ENCODE measurements at places on chromosomes 16 and 17.

DNA sequence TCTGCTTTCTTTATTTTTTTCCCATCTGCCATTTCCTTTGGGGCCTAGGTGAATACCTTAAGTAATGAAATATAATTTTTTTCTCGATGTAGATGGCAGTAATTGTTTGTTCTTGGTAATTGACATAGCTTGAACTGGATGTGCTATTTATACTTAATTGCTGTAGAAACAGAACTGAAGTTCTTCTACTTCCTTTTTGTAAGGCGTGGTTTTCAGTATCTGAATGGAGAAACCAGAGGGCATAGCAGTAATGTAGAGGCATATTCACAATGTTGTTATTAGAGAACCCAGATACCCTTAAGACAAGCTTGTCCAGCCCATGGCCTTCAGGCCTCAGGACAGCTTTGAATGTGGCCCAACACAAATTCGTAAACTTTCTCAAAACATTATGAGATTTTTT lies 16.4 kb downstream of the ATP6V0A1 start:
- no peak for DNase-seq

GRCh38 chr17:55350825-55351205 lies 70.8 kb downstream of the MMD start:
- no peak for DNase-seq

DNA sequence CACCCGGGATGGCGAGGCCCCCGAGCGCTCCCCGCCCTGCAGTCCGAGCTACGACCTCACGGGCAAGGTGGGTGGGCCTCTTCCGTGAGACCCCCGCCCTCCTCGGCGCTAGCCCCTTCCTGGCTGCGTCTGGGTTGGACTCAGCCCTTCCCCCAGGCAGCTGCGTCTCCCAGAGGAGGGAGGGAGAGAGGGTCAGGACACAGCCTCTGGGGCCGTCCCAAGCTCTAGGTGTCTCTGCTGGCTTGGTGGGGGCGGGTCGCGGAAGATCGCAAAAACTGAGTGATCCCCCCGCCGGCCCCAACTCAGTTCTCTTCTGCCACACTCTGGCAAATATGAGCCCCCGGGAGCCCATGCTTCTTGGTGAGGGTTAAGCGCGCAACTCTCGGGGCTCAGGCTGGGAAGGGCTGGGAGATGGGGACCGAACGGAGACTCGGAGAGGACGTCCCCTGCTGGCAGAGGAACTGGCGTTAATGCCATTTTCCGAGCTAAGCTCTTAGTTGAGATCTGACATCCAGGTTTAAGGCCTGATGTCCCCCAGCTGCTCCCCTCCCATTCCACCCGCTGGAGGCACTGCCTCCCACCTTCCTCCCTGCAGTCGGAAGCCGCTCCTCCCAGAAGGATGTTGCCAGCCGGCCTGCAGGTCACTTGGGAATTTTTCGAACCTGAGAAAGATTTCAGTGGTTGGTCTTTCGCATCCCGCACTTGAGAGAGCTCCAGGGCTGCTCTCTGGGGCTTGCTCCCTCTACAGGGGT lies 419 bp downstream of the RAB37 start:
- DNase-seq: no peak

DNA sequence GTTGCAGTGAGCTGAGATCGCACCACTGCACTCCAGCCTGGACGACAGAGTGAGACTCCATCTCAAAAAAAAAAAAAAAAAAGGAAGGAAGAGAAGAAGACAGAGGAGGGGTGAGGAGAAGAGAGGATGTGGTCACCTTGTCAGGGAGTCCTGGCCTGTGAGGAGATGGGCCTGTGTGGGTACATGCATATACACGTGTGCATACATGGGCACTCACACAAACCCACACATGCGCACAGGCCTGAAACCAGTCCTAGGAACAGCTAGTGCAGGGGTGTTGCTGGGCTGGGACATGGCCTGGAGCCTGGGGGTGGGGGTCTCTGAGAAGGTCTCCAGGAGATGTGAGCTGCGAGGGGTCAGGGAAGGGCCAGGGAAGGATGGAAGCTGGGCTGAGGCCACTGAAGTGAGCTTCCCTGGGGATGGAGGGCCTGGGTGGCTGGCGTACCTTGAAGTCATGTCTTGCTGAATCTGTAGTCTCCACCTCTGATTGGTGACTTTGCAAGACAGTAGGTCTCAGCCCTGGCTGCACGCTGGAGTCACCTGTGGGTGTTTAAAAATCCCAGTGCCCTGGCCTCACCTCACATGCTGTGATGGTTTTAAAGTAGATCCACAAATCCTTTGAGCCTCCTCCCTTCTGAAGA lies 72.4 kb downstream of the MRM1 start:
- no peak for DNase-seq

- no peak for DNase-seq
Observed at GRCh38 chr17:6853764-6854442, 22.4 kb upstream of the TEKT1 start.

DNA sequence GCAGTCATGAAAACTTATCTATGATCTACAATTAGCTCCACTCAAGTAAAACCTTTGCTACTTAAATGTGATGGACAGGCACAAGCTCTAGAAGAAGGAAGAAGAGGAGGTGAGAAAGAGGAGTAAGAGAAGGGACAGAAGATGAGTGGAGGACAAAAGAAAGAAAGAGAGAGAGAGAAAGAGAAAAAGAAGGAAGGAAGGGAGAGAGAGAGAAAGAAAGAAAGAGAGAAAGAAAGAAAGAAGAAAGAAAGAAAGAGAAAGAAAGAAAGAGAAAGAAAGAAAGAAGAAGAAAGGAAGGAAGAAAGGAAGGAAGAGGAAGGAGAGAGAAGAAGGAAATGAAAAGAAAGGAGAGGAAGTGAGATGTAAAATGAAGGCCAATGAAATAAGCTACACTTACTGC lies 2.2 kb upstream of the KRTAP9-3 start:
- no peak for DNase-seq

- DNase-seq: no peak
Observed at GRCh38 chr16:17368951-17369350, 101.8 kb downstream of the XYLT1 start.

- peak; percentile 79 for DNase-seq
Observed at GRCh38 chr16:30417529-30418349, 10.3 kb downstream of the ZNF771 start.

DNA sequence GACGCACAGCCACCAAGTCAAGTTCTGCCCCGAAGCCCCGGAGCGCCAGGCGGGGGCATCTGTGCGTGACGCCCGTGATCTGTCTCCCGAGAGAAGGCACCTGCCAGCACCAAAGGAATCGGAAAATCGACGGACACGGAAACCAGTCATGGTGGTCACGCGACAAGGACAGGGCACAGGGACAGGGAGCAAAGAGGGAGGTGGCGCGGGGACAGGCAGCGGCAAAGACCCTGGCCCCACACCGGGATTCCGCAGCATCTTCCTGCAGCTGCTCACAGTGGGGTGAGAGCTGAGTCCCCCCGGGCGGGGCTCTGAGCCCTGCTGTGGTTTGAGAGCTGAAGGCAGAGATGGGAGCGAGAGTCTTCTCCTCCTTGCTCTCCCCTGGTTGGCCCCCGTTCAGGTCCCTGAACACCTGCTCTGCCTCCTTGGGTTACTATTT lies 56.4 kb downstream of the ABR start:
- DNase-seq: no peak

DNA sequence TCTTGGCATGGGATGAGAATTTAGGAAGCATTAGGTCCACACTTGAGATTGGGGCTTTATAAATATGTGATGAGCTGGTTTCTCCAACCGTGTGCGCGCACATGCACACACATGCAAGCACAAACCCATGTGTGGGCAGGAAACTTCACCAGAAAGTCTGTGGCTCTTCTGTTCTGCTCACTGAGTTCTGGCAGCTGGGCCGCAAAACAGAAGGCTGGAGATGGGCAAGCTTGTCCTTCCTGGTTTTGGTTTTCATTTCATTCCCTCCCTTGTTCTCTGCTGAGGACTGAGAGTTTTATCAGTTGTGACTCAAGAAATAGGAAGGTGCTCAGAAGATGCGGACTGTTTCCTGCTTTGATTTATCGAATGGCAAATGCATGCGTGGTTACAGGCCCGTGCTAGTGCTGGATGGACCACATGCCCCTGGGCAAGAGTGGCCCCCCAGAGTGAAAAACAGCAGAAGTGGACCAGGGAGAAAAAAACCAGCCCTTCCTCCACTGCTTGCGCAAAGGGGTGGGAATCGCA lies 14.1 kb downstream of the MAP3K14 start:
- no peak for DNase-seq

DNA sequence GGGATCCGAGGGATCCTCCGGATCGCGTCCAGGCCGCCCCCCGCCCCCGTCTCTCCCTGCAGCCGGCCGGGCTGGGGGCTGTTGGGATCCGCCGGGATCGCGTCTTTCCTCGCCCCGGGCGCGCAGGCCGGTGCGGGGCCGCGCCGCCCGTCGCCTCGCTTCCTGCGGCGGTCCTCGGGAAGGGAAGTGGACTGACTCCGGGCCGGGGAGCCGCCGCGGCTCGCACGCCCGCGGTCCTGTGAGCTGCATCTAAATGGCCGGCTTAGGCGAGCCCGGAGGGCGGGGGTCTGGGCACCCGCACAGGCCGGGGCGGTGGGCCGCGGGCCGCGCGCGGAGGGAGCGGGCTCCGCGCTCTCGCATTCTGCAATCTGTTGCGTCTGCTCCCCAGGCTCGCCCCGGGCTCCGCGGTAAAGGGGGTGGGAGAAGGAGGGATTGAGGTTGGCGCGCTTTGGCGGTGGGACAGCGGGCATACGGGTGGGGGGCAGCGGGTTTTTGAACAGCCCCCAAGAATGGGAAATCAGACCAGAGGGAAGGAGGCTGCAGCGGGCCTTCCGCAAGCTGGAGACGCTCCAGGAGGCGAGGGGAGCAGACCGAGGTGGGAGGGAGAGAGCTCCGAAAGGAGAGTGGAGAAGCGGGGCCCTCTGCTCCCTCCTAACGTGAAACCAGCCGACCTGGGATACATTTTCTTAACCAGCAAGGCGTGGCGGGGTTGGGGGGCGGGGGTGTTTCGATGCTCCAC lies 2.2 kb downstream of the TMEM132E start:
- peak; percentile 2 for DNase-seq

GRCh38 chr16:2437032-2437790 lies 8.0 kb downstream of the CCNF start:
- no peak for DNase-seq

DNA sequence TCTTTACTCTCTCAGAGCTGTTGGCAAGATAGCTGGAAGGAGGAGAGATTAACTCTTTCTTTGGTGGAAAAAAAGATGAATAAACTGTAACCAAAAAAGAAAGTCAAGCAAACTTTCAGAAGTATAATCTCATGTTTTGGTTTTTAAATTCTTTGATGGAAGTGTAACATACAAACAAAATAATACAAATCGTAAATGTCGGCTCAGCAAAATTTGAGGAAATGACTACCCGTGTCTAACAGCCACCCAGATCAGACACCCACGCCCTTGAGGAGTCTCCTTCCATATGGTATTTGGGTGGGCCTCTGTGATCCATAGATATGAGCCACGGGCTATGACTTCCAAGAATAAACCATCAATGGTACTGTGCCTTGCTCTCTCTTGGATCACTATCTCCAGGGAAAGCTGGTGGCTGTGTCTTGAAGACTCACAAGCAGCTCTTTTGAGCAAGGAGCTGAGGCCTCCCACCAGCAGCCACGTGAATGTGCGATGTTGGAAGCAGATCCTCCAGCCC lies 9.6 kb upstream of the CD300C start:
- no peak for DNase-seq

DNA sequence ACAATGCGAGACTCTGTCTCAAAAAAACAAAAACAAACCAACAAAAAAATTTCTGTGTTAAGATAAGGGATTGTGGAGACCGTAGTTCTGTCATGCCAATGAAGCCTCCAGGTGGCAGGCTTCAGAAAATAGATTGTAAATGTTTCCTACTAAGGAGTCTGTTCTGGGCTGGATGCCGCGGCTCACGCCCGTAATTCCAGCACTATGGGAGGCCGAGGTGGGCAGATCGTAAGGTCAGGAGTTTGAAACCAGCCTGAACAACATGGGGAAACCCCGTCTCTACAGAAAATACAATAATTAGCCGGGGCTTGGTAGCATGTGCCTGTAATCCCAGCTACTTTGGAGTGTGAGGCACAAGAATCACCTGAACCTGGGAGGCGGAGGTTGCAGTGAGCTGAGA lies 4.4 kb upstream of the SNX29 start:
- no peak for DNase-seq

- no peak for DNase-seq
Observed at GRCh38 chr17:13594310-13594709, 7.4 kb downstream of the HS3ST3A1 start.

Data from kidney capillary endothelial cell (primary cell).